ENCODE measurements at places on chromosomes 11 and 22.

GRCh38 chr11:17401316-17401715 lies 12.9 kb upstream of the KCNJ11 start:
- no peak for DNase-seq

GRCh38 chr11:122813894-122814270 lies 24.4 kb upstream of the CRTAM start:
- no peak for DNase-seq

GRCh38 chr11:45481026-45481425 lies 184.4 kb downstream of the CHST1 start:
- no peak for DNase-seq

GRCh38 chr11:2366276-2366675 lies 10.8 kb upstream of the CD81 start:
- DNase-seq, result no peak

GRCh38 chr11:109155291-109155690 lies 266.7 kb upstream of the C11orf87 start:
- DNase-seq, result no peak

- DNase-seq, result peak; percentile 71
Measured at GRCh38 chr11:110712659-110713448, 617 bp upstream of the ARHGAP20 start.

DNA sequence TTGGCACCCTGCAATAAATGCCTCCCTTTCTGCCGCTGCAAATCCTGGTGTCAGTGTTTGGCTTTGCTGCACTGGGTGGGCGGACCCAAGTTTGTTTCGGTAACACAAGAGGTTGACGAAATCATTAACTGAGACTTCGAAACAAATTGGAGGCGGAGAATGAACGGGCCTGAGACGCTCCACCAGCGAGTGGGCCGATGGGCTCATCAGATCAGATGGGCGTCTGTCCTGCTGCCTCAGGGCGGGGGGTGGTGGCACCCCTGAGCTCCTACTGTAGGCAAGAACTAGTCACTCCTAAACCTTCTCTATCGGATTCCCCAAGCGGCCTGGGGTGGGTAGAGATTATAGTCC lies 918 bp upstream of the CAPN5 start:
- DNase-seq, result no peak

- peak; percentile 88 for DNase-seq
Measured at GRCh38 chr22:23767673-23768548, at the start of gene CHCHD10. CHCHD10 (minus strand) TSS chr22:23767972; CDS start chr22:23767874, 98 bp downstream.

GRCh38 chr22:36234919-36235318 lies 4.4 kb downstream of the APOL2 start:
- no peak for DNase-seq

DNA sequence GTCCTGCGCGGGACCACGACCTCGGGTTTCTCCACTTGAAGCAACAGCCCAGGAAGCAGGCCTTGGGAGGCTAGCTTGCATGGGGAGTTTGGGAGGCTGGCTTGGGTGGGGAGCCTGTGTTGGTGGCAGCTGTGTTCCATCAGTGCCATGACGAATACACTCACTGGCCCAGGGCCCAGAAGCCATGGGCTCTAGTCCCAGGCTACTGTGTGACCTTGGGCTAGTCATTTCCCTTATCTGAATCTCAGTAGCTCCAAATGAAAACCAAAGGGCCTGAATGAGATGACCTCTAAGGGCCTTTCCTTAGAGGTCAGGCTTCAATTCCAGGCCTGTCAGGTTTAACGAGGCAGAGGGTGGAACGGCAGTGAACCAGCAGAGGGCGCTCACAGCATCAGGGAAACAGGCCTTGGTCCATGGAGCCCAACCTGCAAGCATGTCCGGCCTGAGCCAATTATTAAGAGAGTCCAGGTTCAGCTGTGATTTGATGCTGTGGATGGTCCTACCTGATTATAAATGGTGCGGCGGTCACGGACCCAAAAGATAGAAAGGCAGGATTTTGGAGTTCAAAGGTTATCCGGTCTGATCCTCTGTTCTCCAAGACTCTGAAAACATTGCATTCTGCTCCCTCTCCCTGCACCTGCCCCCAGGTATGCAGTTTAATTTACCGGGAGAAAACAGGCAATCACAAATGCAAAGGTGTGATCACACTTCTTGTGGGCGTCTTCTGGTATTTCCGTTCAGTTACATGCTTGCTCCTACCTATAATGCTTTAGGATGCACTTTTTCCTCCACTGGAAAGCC lies 15.9 kb downstream of the PTPN5 start:
- DNase-seq, result no peak

- peak; percentile 57 for DNase-seq
Measured at GRCh38 chr11:824292-824880, 3.3 kb upstream of the CRACR2B start.

GRCh38 chr11:25535467-25536272 lies 796.3 kb upstream of the ANO3 start:
- DNase-seq, result no peak

DNA sequence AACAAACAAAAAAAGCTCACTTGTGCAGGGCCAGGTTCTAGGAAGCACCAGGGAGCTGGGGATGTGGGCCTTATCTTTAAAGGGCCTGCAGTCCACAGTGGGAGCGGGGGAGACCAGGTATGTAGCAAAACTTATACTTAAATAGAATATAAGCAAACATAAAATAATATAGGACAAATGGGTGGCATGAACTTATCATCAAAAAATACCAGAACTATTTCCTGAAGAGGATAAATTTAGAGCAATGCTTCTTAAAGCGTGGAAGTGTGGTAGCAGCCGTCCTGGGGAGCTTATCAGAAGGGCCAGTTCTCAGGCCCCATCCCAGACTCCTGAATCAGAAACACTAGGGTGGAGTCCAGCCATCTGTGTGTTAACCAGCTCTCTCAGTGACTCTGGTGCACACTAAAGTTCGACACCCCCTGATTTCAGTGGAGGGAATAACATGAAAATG lies 9.3 kb downstream of the VPS26B start:
- no peak for DNase-seq

DNA sequence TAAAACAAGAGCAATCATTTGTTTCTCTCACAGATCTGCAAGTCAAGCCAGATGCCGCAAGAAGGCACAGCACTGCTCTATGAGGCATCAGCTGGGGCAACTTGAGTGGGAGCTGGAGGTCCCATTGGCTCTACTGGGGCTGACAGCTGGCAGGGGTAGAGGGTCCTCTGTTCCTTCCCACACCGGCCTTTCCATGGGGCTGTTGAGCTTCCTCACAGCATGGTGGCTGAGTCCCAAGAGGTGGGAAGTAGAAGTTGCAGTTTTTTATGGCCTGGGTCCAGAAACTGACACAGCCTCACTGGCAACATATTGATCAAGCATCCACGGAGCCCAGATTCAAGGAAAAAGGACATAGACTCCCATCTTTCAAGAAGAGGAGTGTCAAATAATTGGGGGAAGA lies 34.4 kb downstream of the RPL3 start:
- no peak for DNase-seq

- DNase-seq, result no peak
Measured at GRCh38 chr11:134036492-134037045, 32.3 kb upstream of the JAM3 start.

DNA sequence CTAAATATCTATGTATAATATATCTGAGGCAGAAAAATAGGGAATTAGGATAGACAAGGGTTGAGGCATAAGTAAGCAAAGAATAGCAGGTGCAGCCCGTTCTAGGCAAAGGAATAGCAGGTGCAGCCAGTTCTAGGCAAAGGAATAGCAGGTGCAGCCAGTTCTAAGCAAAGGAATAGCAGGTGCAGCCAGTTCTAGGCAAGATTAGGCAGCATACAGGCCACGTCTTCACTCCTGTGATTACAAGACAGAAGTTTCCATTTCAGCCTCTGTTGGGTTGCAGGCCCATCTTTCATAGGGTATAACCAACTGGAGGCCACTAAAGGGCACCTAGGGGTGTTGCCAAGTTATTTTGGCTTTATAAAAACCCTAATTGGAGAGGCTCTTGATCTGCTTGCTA lies 28.8 kb upstream of the CHORDC1 start:
- DNase-seq, result no peak

- DNase-seq, result no peak
Measured at GRCh38 chr22:23862103-23862502, 4.4 kb downstream of the SLC2A11 start.

DNA sequence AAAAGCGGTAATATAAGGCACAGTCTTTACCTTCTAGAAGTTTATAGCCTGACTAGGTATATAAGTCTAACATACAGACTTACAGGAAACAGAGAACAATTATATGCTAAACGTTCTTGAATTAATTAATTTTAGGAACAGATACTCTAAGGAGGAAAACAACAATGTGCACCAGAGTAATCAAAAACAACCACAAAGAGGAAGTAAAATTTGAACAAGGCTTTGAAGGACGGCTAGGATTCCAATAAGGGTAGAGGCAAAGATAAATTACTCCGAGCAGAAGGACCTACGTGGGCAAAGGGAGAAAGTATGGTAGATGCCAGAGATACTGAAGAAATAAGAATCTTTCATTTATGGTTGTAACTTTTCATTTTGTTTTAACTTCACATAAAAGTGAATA lies 54.4 kb downstream of the ENTHD1 start:
- no peak for DNase-seq

GRCh38 chr22:45485261-45485660 lies 17.4 kb upstream of the FBLN1 start:
- no peak for DNase-seq

DNA sequence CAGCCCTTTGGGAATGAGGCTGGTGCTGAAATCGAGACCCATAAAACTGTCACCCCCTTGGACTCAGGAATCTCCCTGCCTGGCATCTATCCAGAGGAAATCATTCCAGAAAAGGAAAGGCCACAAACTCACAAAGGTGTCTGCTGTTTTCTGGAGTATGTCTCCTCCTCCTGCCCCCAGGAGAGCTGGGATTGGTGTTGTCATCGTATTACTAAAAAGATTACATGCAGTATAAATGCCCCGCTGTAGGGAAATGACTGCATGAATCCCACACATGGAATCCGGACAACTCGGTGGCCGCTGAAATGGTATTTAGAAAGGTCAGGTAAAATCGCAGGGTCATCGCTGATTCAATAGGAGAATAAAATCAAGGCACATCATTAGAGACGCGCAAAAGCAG lies 18.9 kb upstream of the RFPL3 start:
- DNase-seq, result no peak

- no peak for DNase-seq
Measured at GRCh38 chr11:1087279-1087960, 12.7 kb downstream of the MUC2 start.

GRCh38 chr11:47551086-47551485 lies 1.8 kb downstream of the CELF1 start:
- DNase-seq, result peak; percentile 52

DNA sequence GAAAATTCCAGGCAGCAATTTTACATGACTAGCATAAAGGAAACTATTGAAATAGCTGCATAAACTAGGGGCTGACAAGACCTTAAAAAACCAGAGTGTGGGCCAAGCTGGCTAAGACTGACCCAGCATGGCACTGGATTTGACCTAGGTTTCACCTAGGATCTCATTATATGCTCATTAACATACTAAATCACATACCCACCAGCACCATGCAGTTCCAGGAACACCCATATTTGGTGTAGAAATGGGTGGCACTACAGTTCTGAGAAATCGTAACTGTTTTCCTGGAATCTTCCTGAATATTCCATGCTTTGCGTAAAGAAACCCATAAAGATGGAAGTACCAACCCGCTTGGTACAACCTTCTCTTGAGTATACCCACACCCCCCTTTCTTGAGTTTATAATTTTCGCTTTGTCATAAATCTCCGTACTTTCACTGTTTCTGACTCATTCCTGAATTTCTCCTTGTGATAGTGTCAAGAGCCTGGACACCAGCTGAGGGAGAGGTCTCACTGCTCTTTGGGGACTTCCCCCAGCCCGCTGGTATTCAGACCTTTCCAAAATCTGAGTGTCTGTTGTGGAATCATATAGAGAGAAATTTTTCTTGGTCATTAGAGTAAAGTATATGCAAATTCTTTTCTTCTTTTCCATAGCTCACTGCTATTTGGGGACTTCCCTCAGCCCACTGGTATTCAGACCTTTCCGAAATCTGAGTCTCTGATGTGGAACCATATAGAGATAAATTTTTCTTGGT lies 55.1 kb downstream of the MTMR3 start:
- no peak for DNase-seq

- DNase-seq, result no peak
Measured at GRCh38 chr11:31809541-31809856, 1.6 kb downstream of the PAX6 start.

GRCh38 chr22:48894064-48894671 lies 933.5 kb downstream of the BRD1 start:
- DNase-seq, result no peak

- no peak for DNase-seq
Measured at GRCh38 chr22:37898441-37899181, 7.5 kb upstream of the MICALL1 start.

- no peak for DNase-seq
Measured at GRCh38 chr11:114216796-114217180, 79.4 kb upstream of the NNMT start.

DNA sequence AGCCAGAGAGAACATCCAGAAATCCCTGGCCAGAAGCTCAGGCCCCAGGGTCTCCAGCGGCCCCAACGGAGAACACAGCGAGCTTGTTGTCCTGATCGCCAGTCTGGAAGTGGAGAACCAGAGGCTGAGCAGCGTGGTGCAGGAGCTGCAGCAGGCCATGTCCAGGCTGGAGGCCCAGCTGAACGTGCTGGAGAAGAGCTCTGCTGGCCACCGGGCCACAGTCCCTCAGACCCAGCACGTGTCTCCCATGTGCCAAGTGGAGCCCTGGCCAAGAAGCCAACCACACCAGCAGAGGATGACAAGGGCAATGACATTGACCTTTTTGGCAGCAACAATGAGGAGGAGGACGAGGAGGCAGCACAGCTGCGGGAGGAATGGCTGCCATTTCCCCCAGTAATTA lies 20.6 kb upstream of the SCGB1D1 start:
- DNase-seq, result no peak

- DNase-seq, result peak; percentile 71
Measured at GRCh38 chr11:106785913-106786650, 232.2 kb downstream of the GUCY1A2 start.

DNA sequence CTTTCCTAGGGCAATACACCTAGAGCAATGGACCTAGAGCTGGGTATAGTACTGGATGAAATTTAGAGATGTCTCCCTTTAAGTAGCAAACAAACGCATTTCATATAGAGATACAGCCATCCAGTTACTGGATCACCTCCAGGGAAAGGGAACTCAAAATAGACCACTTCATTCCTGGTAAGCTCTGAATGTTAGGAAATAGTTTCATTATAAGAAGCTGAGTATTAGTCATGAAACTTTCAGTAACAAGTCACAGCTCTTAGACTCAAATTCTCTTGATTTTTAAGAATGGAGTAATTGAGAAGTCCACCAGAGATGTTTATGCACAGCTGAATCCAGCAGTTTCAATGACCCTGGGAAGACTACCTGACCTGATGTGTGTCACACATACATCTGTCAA lies 221.9 kb downstream of the FAM76B start:
- no peak for DNase-seq

GRCh38 chr11:23932485-23932898 lies 564.4 kb upstream of the LUZP2 start:
- no peak for DNase-seq

GRCh38 chr11:9576701-9577381 lies 3.4 kb downstream of the WEE1 start:
- no peak for DNase-seq
